Stimulated activated CD4-positive, alpha-beta T cell treated with anti-CD3 and anti-CD28 coated beads, Interleukin-1b, Interleukin-23, amount 100 ng/mL, for 1 hour (primary cell): ENCODE measurements at places on chromosomes 3 and 15.

- DNase-seq = no peak
Measured at GRCh38 chr15:26531489-26531888, 241.4 kb downstream of the GABRB3 start.

DNA sequence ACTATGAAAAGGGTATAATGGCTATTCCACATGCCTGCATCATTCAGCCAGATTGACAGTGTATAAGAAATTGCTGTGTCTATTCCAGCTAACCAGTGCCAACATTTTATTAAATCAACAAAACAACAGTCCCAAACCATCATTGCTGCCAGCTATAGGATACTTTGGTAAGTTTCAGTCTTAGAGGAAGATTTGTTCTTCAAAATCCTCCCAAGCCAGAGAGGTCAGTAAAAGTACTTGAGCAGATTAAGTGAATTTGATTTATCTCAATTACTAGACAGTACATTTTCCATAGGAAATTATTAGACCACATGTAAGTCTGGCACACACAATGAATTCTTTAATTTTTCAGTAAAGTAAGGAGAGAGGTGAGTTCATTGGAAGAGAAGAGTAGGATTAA, 50.7 kb downstream of the TFG start:
- DNase-seq = no peak

- DNase-seq = no peak
Measured at GRCh38 chr3:70855149-70855548, 542.7 kb upstream of the MDFIC2 start.

GRCh38 chr3:36512555-36512954, 132.3 kb downstream of the STAC start:
- DNase-seq = no peak

DNA sequence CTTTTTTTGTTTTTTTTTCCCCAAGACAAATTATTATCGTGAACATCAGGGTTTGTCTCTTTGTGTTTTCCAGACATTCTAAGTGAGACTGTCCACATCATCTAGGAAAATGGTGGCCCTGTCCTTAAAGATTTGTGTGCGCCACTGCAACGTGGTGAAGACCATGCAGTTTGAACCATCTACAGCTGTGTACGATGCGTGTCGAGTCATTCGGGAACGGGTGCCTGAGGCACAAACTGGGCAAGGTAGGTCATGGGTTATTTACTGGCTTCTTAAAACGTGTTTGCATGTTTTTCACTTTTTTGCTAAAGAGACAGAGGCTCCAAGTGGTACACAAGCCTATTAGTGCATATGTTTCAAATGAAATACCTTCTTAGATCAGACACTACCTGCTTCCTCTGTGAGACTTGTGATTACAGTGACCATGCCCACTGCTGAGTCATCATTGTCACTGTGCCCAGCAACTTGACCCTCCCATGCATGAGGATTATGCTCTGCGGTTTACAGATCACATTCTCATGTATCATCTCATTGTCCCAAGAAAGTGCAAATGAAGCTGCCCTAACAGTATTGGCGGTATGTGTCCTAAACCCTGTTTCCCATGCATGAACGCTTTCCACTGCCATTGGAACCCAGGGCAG, 395.2 kb upstream of the TPM1 start:
- no peak for DNase-seq

DNA sequence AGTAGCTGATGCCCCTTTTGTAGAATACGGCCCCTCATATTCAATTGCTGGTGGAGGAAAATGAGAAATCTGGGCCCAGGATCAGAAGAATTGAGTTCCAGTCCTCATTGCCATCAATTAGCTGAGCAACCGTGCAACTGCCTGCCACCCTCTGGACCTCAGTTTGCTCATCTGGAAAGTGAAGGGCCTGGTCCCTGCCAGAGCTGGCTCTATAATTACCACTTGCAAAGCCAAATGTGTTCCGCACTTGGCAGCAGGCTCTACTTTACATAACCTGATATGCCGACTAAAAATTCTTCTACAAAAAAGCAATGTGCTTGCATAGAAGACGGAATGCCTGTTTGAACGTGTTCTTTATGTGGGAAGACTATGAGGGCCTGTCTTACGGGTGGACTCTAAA, 8.6 kb upstream of the ITGB5 start:
- no peak for DNase-seq

DNA sequence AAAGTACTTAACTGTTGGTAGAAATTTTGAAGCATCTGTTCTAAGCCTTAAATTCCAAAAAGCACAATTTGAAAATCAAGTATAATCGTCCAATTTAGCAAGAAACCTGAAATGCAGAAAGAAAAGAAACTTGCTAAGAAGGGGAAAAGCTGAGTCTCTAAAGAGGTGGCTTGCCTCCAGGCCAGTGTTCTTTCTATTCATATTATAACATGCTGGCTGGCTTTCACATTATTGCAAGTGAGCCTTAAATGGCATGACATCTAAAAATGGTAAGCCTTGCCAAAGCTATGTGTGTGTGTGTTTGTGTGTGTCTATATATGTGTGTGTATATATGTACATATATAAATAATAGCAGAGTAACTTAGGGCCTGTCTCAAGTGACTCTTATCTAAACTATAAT, 89.5 kb downstream of the FGF12 start:
- no peak for DNase-seq

DNA sequence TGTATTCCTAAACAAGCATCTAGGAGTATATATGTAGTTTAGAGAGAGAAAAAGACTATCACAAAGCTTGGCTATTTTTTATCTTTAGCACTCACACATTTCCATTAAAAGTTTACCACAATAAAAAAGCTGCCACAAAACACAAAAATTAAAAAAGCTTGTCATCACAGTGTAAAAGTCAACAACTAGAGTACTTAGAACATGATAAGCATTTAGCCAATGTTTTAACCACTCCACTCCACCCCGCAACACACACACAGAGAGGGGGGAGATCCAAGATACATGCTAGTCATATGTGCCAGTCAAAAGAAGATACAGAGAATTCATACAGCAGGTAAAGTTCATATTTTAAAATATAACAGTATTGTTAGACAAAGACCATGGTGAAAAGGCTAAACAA, 79.7 kb downstream of the STAG1 start:
- no peak for DNase-seq

DNA sequence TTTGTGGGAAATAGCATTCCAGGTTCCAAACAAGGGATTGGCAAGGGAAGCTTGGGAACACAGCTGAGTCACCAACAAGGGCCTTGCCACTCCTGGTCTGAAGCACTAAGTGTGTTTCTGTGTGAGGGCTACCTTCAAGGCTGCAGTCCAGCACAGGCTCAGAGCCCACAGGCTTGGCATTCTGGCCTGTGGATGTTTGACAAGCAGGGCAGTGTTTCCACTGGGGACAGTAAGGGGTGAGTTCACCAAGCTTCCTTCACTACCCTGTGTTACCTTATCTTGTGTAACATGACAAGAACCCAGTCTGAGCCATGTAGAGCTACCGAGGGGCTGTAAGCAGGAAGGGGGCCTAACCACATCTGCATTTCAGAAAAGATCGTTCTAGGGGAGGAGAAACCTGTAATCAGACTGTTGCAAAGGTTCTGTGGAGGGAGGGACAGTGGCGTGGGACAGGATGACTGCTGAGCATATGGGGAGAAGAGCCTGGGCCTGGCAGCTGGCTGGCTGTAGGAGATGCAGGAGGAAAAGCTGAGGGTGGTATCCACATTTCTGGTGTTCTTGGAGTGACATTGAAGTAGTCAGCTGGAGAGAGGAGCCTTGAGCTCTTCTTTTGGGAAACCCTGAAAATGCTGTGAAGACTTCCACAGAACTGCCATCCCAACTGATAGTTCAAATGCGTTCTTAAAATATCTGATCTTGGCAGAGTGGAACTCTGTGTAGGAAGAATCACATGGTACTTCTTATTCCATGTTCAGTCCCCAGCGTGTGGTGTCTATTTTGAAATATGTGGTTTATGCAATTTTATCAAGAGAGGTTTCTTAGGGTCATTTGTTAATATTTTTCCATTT, 61.3 kb downstream of the CTDSPL start:
- DNase-seq = no peak

GRCh38 chr3:25170021-25170420, 258.0 kb upstream of the RARB start:
- DNase-seq = no peak

GRCh38 chr3:178194539-178194938, 341.7 kb upstream of the KCNMB2 start:
- DNase-seq = no peak

DNA sequence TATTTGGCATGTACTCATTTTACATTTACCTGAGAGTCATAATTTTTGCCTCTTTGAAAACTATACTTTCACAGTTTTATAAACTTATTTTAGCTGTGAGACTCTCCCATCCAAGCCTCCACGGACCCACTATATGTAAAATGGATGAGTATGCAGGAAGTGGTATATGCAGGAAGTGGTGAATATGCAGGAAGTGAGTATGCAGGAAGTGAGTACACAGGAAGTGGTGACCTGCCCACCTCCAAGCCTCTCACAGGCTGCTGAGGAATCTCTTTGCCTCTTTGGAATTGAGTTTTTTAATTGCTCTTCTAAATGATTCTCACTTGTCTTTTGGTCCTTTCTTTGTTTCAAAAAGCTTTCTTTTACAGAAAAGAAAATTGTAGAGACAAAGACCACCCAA, 85.2 kb downstream of the KBTBD8 start:
- peak; percentile 7 for DNase-seq

- no peak for DNase-seq
Measured at GRCh38 chr3:71088019-71088708, 495.4 kb downstream of the FOXP1 start.

DNA sequence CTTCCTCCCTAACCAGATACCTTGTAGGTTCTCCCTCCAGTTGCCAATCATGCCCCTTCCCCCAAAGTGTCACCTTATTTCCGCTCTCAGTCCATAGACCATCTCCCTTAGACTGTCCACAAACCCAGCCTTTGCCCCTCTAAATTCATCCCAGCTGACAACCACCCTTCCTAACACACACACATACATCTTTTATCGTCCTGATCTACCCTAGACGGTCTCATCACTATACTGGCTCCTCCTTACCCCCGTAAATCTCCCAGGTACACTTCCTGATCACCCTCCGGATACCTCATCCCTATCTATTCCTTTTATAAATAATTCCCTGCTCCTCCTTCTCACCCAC, 828 bp downstream of the THOC7 start:
- DNase-seq = no peak

DNA sequence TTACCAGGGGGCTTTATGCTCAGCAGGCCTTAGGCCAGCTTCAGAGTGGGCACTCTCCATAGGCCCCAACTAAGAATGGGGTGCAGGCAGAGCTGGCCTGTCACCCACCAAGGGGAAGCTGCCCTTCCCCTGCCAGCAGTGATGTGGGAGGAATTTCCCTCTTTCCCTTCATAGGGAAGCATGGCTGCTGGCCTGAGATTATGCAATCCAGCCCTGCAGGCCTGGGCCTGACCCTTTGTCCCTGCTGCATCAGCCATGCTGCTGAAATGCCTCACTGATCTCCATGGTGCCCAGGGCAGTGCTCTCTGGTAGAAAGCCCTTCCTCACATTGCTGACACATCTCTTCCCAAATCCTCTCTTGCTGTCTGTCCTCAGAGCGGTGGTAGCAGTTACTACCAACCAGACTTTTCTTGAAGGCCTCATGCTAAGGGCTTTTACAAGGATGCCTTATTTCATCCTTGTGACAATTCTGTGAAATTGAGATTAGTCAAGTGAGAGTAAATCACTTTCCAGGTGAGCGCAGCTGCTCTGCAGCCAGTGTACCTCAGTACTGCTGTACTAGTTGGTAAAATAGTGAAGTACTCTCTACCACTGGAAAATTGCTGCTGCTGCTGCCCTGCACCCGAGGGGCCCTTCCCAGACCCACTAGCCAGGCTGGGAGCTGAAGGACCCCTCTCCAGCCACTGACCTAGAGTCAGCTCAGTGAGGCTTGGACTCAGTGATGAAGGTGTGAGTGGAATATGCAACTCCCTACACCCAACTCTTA, 33.8 kb downstream of the MRAS start:
- DNase-seq = no peak

DNA sequence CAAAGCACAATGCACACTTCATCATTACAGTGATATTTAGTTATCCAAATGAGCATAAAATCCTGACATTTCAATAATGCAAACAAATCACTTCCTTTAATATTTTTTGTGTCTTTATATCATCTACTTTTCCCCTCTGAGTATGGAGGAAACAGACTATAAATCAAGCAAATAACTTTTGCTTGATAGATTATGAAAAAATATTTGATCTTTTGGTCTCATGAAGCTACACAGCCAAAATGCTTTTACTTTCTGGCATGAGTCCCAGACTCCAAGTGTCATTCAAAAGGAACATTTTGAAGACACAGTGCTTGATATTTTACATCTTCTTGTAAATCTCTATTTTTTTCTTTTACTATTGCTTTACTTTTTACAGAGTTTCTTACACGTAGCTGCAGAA, 215.3 kb upstream of the ROBO1 start:
- no peak for DNase-seq

GRCh38 chr3:3335903-3336302, 156.4 kb upstream of the CRBN start:
- DNase-seq = no peak

- no peak for DNase-seq
Measured at GRCh38 chr3:23761440-23761896, 44.3 kb upstream of the UBE2E1 start.

DNA sequence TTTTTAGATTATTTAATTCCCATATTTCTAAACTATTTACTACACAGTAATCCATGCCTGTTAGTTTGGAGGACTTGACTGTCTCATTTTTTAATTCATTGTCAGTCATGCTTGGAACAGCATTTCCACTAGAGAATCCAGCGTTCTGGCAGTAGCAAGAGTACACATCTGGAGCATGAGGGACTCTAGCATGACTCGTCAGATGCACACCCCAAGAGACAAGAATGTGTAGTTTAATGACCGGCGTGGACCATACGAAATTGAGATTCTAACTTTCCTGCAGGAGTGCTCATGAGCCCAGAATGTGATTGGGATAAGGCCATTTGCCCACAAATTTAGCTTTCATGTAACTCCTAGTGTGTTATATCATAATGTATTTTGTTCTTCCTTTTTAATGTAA, 48.9 kb downstream of the ASB7 start:
- DNase-seq = no peak

GRCh38 chr3:126058666-126059065, 25.3 kb downstream of the SLC41A3 start:
- no peak for DNase-seq

GRCh38 chr15:61195116-61196002, 33.7 kb downstream of the RORA start:
- DNase-seq = no peak

DNA sequence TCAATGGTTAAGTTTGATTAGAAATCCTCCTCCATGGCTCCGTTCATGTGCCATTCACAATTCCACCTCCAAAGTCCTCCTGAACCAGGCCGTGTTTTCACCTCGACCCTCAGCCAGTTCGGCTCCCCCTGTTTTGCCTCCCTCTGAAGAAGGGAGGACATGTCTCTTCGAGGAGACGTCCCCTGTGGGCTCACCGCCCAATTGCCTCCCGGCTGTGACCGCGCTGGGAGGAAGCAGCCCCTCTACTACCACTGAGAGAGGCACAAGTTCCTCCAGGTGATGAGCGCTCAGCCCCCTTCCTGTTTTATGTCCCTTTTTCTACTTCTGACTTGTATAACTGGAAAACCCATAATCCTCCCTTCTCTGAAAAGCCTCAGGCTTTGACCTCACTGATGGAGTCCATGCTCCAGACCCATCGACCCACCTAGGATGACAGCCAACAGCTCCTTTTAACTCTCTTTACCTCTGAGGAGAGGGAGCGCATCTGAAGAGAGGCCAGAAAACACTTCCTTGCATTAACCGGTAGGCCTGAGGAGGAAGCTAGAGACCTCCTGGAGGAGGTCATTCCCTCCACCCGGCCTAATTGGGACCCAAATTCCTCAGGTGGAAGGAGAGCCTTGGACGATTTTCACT, 4.7 kb downstream of the DET1 start:
- DNase-seq = no peak

- no peak for DNase-seq
Measured at GRCh38 chr3:149575213-149575960, 82.4 kb downstream of the WWTR1 start.
